ENCODE measurements at places on chromosomes 11 and 22. TPM values are rescaled to one million over a fixed set of nuclear protein-coding genes. Genes with fewer than 3 reads are reported as not detected.

DNA sequence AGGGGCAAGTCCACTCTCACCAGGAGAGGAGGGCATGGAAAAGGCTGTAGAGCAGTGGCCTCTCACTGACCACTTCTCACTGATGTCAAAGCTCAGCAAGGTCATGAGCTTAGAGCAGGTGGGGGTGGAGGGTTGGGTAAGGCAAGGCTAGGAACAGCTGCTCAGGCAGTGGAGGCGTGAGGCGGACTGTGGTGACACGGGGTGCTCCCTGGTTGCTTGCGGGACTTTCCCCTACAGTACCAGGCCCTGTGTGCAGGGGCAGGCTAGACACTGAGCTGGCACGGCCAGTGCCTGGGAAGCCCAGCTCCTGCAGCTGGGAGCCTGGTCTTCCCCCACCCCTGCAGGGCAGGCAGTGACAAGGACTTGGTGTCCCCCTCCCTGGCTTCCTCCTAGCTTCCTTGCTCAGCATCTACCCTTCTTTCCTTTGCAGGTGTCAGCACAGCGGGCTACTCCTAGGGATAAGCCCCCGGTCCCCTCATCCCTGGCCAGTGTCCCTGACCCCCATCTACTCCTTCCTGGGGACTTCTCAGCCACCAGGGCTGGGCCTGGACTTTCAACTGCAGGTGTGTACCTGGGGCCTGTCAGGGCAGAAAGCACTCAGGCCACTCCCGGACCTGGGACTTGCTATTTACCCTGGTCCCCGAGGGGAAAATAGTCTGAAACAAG, 45.6 kb downstream of the PISD start:
- DNase-seq: no peak

GRCh38 chr11:35038211-35038928, 100.6 kb upstream of the CD44 start:
- no peak for DNase-seq

Gene OR51E1
- 0.65 TPM for polyA plus RNA-seq

GRCh38 chr11:57290288-57290687, 34.5 kb downstream of the TNKS1BP1 start:
- DNase-seq: no peak

Gene DNAJB7
- polyA plus RNA-seq: not detected

Measured in urinary bladder (tissue), 4 donors.